Activated naive CD8-positive, alpha-beta T cell treated with anti-CD3 and anti-CD28 coated beads, Interleukin-2, amount 50 U/mL, for 24 hours (primary cell): ENCODE measurements at places on chromosomes 16 and 17.

DNA sequence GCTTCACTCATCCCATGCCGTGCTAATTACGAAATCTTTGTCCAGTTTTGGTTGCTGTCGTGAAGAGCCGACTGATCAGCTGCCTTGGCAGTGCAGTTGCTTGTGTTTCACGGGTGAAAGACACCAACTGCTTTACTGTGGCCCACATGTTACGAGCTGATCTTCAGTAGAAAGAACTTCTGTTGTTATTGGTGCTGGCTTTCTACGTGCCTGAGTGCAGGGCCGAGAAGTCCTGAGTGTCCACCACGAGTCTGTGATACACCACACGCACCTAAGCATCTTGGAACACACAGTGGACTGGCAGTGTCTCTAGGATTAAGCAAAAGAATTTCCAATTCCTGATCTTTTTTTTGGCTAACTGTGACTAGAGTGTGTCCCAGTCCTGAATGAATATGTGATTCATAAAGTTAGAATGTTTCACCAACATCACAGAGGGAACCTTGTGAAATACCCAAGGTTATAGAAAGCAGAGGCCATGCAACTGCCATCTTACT, 70.4 kb upstream of the CLEC18A start:
- DNase-seq: no peak
- H3K36me3 ChIP-seq: peaks cover 23% of the 10 kb centered on the region
- no peaks in the 10 kb centered on the region for H3K4me1 ChIP-seq
- H3K4me3 ChIP-seq: no peak overlapping the region
- no peaks in the 10 kb centered on the region for H3K27me3 ChIP-seq

- no peaks in the 10 kb centered on the region for H3K36me3 ChIP-seq
- H3K27ac ChIP-seq: no peak overlapping the region
- H3K27me3 ChIP-seq: no peaks in the 10 kb centered on the region
- no peak overlapping the region for H3K4me3 ChIP-seq
- no peak for DNase-seq
These were observed 176.7 kb downstream of the ABCC12 start for GRCh38 chr16:47979164-47979520.

- no peak overlapping the region for H3K4me3 ChIP-seq
- peaks cover 21% of the 10 kb centered on the region for H3K4me1 ChIP-seq
- no peaks in the 10 kb centered on the region for H3K27me3 ChIP-seq
- H3K36me3 ChIP-seq: no peaks in the 10 kb centered on the region
These were observed 85.7 kb downstream of the PLCG2 start for GRCh38 chr16:81864646-81865382.

- H3K4me1 ChIP-seq: no peaks in the 10 kb centered on the region
- no peak overlapping the region for H3K27ac ChIP-seq
- no peak for DNase-seq
- no peaks in the 10 kb centered on the region for H3K27me3 ChIP-seq
These were observed 59.5 kb upstream of the CACNG4 start for GRCh38 chr17:66904760-66905624.
